NCI-H2171 treated with DMSO at 0.1 percent for 48 hours (cell line): ENCODE measurements at places on chromosomes 7 and 10.

- DNase-seq = no peak
These were observed 59.7 kb upstream of the HABP2 start for GRCh38 chr10:113493195-113493594.

DNA sequence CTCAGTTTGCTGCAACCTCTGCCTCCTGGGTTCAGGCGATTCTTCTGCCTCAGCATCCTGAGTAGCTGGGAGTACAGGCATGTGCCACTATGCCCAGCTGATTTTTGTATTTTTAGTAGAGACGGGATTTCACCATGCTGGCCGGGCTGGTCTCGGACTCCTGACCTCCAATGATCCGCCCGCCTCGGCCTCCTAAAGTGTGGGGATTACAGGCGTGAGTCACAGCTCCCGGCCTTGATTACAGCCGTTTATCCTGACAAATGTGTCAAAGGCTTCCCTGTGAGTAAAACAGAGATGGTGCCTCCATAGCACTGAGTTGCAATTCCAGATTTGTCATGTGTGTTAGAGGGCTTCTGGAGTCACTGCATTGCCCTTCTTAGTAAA lies 273.7 kb downstream of the CCDC3 start:
- DNase-seq = no peak

DNA sequence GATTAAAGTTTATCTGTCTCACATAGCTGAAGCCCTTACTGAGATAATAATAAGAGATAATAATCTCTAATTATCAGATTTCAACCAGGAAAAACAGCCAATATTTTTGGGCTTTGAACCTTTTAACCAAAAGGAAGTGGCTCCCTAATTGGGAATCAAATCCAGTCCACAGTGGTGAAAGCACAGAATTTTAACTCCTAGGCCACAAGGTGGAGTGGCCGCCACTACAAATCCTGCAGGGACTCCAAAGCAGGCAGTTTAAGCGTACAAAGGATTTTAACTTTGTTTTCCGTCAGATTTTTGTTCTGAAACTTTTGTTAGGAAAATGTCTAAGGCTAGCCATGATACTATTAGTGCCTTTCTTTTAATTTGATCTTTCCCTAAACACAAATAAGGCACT lies 99.6 kb upstream of the CCNY start:
- DNase-seq = peak; percentile 7

DNA sequence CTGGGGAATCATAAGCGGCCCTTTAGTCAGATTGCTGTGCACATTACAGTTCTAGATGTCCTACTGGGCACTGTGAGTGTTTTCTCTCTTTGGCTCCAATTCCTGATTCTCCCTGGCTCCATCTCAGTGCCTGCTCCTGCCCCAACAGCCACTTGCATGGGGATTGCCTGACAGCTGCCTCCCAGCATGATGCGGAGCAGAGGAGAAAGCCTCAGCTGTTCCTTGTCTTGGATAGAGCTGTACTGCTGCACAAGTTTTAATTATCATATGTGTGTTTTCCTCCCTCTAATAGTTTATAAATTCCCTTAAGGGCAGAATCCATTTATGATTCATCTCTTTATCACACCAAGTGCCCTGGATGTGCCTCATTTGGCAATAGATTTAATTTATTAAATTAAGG lies 285.8 kb upstream of the COBL start:
- DNase-seq = no peak

GRCh38 chr7:28707291-28707690 lies 250.8 kb downstream of the TRIL start:
- DNase-seq = no peak

GRCh38 chr10:117551330-117552155 lies 9.0 kb downstream of the EMX2 start:
- DNase-seq = no peak

GRCh38 chr7:102125127-102125596 lies 161.5 kb upstream of the SH2B2 start:
- no peak for DNase-seq

DNA sequence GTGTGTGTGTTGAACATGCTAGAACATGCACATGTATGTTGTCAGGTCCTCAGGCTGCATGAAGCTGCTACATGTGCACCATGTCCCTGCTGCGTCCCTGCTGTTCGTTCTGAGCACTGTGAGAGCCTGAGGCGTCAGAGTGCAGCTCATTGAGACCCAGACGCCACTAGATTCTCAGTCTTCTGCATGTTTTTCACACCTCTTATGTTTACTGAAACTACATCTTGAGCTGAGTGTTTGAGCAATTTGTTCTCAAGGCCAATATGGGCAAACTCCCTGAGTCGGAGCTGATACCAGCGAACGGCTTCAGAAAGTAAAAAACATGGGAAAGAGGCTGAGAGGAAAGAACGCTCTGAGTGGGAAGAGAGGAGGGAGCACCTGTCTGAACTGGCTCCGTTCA lies 350.4 kb downstream of the PAXIP1 start:
- no peak for DNase-seq

DNA sequence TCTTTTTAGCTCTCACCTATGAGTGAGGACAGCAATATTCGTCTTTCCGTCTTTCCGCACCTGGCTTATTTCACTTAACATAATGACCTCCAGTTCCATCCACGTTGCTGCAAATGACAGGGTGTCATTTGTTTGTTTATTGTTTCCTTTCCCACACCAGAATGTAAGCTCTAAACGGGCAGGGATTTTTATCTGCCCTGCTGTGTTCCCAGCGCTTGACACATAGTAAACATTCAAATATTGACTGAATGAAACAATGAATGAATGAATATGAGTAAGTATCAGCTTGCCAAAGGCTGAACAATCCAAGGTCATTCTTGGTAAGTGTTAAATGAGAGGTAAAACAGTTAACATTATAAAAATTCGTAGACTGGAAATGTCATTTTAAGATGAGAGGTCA lies 12.8 kb downstream of the SH3PXD2A start:
- DNase-seq = no peak

DNA sequence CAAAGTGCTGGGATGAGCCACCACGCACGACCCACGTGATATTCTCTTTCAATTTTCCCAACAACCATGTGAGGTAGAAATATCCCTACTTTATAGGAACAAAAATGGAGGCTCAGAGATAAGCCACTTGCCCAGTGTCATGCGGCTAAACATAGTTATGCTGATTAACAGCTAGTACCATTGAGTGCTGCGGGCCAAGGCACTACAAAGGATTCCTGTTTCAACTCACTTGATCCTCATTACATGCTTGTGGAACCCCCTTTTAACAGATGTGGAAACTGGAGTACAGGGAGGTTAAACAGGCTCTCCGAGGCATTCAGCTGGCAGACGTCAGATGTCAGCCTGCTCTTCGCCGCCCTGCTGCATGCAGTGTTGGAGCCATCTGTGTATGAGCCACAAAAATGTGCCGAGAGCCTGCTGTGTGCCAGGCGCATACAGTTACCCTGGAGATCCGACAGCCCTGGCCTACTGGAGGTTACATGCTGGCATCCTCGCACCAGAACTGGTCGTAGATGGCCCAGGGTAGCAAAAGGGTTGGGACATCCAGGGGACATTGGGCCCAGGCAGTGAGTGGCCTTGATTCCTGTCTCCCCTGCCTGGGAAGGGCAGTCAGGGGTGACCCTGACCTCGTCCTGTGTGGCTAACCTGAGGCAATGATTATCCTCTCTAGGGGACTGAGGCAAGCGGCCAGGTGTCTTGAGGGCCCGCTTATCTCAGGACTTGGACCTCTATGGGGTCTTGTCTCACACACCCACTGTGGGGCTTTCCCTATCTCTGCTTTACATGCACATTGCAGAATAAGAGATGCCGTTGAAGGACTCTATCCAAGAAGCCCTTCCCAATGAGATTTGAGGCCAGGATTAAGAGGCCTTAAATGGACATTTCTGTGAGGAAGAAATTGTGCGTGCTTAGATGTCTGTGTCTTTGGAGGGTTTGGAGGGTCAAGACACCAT lies 18.5 kb upstream of the SRGN start:
- peak; percentile 83 for DNase-seq

GRCh38 chr10:62081341-62082270 lies 180.1 kb downstream of the ARID5B start:
- peak; percentile 18 for DNase-seq

GRCh38 chr7:106176414-106177299 lies 64.5 kb upstream of the SYPL1 start:
- peak; percentile 48 for DNase-seq

DNA sequence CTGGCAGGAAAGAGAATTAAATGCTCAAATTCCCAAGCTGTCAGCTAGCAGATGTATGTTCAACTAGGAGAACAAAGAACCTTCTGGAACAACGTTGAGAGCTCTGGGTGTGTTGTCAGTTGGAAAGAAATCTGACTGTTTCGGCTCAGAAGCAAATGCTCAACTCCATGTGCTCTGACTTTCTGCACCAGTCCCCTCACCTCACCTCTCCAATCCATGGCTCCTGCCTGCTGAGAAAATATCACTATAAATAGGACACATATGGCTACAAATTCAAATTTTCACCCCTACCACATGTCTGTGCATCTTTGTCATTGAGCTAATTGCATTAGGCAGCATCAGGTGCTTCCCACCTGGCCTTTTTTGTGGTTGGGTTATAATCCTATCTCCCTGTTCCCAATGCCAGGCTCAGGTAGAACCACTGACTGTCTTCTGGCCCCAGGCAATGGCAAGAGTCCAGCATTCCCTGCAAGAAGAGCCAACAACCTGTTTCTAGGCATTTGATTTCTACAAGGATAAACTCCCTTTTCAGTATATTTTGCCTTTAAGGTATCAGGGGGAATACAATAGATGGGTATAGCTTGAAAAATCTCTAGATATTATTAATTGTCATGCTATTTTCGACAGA lies 142.6 kb upstream of the LSM8 start:
- DNase-seq = peak; percentile 49

DNA sequence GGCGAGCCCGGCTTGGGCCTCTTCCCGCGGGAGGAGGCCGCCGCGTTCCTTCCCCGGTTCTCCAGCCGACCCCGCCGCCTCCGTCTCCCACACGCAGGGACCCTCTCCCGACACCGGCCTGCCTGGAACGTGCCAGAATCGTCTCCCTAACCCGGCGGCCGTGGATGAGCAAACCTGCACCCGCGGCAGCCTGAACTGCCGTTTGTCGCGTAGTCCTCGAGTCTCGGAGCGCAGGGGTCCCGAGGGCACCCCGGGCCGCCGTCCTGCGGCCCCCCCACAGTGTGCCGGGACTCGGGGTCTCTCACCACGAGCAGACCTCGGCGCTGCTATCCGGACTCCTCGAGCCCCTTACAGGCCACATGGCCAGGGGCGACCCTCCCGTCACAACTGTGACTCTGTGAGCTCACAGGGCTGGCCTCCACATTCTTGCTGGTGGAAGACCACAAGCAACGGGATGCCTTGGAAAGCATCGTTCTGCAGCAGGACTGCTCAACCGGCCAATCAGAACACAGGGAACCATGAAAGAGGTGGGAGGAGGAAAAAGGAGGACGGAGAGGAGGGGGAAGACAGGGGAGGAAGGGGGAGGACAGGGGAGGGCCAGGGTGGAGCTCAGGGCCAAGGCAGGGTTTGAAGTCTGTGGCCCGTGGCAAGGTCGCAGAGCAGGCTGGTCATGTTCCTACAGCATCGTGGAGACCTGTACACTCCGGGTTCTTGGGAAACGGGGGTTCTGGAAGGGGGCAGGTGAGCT lies 276.9 kb downstream of the DNAJB6 start:
- no peak for DNase-seq

- DNase-seq = no peak
These were observed 358.1 kb upstream of the ZNF32 start for GRCh38 chr10:44006771-44007170.

DNA sequence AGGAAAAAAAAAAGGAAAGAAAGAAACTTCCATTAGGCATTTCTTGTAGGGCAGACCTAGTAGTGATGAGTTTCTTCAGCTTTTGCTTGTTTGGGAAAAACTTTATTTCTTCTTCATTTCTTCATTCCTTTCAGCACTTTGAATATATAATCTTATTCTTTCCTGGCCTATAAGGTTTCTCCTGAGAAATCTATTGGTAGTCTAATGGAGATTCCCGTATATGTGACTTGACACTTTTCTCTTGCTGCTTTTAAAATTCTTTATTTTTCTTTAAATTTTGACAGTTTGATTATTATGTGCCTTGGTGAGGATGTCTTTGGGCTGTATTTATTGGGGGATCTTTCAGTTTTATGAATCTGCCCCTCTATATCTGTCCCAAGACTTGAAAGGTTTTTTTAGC lies 3.9 kb upstream of the BTAF1 start:
- no peak for DNase-seq

DNA sequence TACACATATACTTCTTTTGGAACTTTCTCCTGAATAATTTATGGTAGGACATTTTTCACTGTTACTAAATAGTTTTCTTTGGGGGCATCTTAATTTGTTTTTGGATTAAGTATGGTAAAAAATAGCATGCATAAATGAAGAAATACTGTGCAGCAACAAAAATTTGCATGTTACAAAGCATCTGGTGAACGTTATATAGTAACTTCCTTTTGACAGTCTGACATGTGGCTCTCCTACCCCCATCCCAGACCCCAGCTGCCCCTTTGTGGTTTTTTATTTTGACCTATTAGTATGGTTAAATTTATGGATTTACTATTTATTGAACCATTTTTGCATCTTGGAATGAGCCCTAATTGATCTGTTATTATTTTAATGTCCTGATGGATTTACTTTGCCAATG lies 9.9 kb downstream of the TASOR2 start:
- no peak for DNase-seq

- no peak for DNase-seq
These were observed 21.1 kb downstream of the FAM133B start for GRCh38 chr7:92569137-92569536.

- DNase-seq = no peak
These were observed 103.9 kb downstream of the CDK6 start for GRCh38 chr7:92732316-92733036.

GRCh38 chr10:48779546-48780152 lies 95.0 kb downstream of the WDFY4 start:
- DNase-seq = no peak

- DNase-seq = no peak
These were observed 987 bp upstream of the EXOC6 start for GRCh38 chr10:92847202-92847864.

DNA sequence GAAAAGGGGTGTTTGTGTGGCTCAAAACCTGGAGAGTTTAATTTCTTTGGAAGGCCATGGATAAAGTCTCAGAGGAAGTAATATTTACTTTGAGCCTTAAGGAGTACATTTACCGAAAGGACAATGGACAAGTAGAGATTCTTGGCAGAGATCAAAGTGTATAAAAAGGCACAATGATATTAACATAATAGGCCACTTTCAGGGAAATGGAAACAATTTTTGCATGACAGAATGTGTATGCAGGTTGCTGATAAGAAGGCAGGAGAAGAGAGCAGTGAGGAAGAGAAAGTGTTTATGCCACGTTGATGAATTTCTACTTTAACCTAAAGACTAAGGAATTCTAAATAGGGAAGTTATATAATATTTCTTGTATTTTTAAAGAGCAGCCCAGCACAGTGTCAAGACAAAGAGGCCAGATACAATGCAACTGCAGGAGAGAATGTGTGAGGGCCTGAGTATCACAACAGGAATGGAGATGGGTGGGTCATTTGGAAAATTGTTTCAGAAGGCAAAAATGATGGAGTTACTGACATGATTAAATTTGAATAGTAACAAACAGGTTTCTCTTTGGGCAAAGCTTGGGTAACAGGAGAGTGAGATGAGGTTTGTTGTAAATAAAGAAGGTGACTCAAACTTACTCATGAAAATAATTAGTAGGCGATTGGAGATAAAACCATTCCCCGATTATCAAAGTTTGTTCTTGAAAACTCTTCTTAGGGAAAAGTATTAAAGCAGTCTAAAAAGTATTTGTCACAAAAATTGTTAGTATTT lies 84.1 kb downstream of the THSD7A start:
- DNase-seq = no peak

GRCh38 chr10:125782054-125782453 lies 6.4 kb upstream of the MMP21 start:
- DNase-seq = no peak

- DNase-seq = no peak
These were observed 315.8 kb upstream of the POM121L12 start for GRCh38 chr7:52719677-52720076.
